Muscle of leg (tissue), 16 donors: ENCODE measurements at places on chromosomes 7 and 10. TPM values are rescaled to one million over a fixed set of nuclear protein-coding genes. Genes with fewer than 3 reads are reported as not detected.

ELFN1 gene
- 6.7 TPM for polyA plus RNA-seq

SNX8 gene
- 23.9 TPM for polyA plus RNA-seq

C10orf105 gene
- 0.48 TPM for polyA plus RNA-seq

SEMA3D gene
- 15.8 TPM for polyA plus RNA-seq

ZNF239 gene
- 6.4 TPM for polyA plus RNA-seq

HMX2 gene
- not detected for polyA plus RNA-seq

TDRD1 gene
- polyA plus RNA-seq, result 0.29 TPM

DNA sequence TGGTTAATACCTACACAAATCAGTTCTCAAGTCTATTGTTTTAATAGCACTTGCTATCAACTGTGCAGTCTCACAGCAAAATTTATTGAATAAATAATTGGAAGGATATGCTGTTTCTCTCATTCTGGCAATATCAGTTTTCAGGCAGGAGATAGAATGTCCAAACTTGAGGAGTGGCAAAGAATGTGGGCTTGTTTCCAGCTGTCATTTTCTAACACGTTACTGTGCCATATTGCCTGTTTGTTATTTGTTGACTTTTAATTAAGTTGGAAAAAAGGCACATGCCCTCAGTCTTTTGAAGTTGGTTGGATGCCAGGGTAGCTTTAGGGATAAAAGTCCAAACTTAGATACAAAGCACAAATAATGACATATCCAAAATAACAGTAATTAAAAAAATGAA is 52.2 kb downstream of the MAGI2 start:
- no peak for DNase-seq

DNA sequence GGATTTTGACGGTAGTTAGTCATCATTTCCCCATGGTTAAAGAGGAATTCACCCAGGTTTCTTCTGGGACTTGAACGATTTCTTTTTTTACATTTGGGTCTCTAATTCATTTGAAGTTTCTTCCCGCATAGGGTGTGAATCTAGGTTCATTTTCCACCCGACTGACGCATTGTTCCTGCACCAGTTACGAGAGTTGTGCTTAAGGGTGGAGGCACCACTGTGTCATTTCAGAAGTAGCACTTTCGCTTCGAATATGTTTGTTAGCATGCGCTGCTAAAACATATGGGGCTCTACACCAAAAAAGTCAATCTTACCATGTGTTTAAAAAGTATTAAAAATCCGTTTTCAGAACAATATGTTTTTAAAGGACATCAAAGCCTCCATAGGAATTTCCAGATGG is 140.3 kb downstream of the VIPR2 start:
- DNase-seq, result no peak

GRCh38 chr10:47418966-47419365 is 34.9 kb upstream of the ZNF488 start:
- DNase-seq, result no peak

GRCh38 chr7:102251531-102252365 is 34.9 kb upstream of the SH2B2 start:
- DNase-seq, result no peak

DNA sequence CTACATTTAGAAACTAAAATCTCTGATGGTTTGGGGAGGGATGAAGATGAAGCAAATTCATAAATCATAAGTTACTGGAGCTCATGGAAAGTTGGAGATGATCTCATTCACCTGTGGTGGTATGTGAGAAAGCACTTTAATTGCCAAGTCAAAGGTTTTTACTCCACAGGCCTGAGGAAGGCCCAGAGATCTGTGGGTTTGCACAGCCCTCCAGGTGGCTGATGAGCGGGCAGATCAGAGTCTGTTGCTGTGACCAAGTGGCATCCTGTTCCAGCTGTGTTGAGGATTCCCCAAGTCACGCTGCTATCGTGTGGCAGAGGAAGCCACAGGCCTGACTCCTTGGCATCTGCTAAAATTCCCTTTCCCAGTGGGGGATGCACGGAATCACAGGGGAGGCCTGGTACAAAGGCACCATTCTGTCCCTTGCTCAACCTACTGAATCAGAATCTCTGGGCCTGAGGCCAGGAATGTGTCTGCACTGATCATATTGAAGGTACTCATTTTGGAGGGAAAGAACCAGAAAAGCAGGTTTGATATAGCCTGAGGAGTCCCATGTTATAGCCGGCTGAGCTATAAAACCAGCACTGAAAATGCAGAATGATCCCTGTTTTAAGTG is 19.7 kb upstream of the DDC start:
- no peak for DNase-seq

- no peak for DNase-seq
Measured at GRCh38 chr7:107233981-107234380, 65.2 kb downstream of the HBP1 start.

GRCh38 chr10:116030576-116030975 is 242.4 kb downstream of the GFRA1 start:
- DNase-seq, result no peak

DNA sequence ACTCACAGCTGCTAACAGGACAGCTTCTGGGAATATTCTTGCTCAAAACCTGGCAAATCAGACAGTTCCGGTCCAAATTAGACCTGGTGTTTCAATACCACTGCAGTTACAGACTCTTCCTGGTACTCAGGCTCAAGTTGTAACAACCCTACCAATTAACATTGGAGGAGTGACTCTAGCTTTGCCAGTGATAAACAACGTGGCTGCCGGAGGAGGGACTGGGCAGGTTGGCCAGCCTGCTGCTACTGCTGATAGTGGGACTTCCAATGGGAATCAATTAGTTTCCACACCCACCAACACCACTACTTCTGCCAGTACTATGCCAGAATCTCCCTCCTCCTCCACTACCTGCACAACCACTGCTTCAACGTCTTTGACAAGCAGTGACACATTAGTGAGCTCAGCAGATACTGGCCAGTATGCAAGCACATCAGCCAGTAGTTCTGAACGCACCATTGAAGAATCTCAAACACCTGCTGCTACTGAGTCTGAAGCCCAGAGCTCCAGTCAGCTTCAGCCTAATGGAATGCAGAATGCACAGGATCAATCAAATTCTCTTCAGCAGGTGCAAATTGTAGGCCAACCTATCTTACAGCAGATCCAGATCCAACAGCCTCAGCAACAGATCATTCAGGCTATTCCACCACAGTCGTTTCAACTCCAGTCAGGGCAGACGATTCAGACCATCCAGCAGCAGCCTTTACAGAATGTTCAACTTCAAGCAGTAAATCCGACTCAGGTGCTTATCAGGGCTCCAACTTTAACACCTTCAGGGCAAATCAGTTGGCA is 2.1 kb downstream of the SP4 start:
- DNase-seq, result no peak

DNA sequence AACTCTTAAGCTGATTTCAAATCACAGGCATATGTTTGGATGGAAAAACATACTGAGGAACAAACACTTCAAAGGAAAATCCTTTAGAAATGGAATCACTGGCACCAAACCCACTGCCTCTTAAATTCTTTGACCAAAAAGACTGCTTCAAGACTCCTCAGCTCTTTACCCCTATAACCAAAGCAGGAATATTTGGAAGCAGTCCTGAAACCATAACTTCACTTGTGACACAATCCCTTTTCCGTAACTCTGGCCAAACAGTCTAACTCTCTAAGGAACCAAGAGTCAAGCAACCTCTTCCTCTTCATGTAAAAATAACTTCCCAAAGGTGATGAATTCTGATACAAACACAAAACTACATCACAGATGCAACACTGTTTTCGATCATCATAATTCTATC is 104.3 kb downstream of the MTERF1 start:
- DNase-seq, result peak; percentile 65

DNA sequence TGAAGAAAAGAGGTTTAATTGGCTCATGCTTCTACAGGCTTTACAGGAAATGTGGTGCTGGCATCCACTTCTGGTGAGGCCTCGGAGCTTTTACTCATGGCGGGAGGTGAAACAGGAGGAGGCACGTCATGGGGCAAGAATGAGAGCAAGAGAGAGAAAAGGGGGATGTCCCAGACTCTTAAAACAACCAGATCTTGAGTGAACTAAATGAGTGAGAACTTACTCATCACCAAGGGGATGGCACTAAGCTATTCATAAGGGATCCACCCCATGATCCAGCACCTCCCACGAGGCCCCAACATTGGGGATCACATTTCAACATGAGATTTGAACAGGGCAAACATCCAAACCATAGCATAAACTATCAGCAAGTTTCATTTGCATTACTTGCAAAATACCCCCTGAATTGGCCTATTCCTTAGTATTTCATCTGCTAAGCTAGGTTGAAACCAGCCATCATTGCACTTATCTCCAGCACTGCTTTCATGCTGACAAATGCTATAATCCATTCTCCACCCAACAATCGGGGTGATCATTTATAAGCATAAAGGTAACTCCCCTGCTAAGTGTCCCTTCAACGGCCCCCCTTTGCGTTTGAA is 179.0 kb downstream of the NOC3L start:
- DNase-seq, result no peak
